ENCODE measurements at places on chromosomes 3 and 15. TPM values are rescaled to one million over a fixed set of nuclear protein-coding genes. Genes with fewer than 3 reads are reported as not detected.

DNA sequence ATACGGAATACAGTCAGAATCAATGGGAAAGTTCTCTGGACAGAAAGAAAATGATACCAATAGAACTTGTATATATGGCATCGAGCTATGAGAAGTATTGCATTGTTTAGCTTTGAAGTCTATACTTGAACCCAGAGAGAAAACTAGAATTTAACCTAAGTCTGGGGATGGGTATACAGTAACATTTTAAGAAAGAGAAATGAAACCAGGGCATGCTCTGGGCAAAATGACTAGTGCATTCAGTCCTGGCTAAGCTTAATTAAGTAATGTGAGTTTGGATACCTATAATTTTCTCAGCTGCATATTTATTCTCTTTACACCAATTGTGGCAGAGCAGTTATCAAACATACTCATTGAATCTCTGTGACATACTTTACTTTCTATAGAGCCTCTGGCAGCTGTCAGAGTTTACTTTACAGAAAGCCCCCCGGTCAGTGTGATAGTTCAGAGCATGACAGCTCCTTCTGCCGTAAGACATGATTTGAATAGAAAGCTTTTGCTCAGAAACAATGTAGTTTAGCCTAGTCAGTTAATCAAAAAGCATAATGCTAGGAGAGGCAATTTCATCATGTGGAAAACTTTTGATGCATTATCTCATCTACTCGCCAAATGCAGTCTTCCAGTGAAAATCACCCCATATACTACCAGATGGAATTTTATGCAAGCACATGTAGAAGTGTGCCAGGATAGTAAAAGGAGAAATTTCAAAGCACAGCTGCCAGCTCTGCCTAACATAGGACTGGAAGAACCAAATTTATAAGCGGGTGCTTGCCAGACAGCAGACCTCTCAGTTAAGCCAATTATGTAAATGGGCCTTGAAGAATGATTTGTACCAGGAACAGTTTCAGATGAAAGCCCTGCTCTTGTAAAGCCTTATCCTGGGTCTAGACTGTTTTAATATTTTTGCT lies 40.7 kb downstream of the OXSM start:
- no peak for DNase-seq

DNA sequence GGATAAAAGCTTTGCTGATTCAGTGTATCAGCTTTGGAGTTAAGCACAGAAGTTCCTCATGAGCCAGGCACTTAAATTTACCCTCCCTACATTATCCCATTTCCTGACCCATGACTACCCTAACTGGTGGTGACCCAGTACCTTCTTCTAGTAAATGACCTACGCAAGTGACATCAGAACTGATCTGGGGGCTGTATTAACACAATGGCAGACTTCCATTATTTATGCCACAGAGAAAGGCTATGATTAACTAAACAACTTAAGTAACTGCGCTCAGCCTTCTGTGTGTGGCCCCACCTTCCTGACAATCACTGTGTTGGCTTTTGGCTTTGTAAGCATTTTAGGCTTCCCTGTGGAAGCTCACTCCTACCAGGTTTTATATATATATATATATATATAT lies 1.9 kb downstream of the MB21D2 start:
- no peak for DNase-seq

- DNase-seq: no peak
These were observed 34.0 kb downstream of the LYZL4 start for GRCh38 chr3:42376344-42376798.

DNA sequence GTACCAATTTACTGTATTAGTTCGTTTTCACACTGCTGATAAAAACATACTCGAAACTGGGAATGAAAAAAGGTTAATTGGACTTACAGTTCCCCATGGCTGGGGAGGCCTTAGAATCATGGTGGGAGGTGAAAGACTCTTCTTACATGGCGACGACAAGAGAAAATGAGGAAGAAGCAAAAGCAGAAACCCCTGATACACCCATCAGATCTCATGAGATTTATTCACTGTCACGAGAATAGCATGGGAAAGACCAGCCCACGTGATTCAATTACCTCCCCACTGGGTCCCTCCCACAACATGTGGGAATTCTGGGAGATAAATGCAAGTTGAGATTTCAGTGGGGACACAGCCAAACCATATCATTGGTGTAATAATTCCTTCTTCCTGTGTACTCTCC lies 69.6 kb downstream of the C3orf20 start:
- no peak for DNase-seq

- no peak for DNase-seq
These were observed 84.8 kb downstream of the DCLK3 start for GRCh38 chr3:36679384-36680200.

DNA sequence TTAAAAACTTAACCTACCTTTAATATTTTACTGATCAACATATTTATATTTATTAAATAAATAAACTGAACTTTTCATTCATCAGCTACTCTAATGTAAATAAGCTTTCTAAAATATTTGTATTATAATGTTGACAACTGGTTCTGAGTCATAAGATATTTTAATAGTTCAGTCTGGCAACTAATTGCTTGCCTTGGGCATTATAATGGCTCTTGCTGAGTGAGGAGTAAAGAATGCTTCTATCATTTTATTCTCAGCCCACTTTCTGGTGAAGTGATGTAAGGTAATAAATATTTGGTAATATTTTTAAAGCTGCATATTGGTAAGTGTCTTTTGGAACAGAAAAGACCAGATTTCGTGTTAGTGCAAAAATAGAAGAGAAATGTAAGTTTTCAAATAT lies 81.5 kb downstream of the DIPK2A start:
- DNase-seq: no peak

Gene NR2E3
- not detected for total RNA-seq

GRCh38 chr3:189630767-189631372 lies 319 bp upstream of the TP63 start:
- no peak for DNase-seq

Gene P2RY14
- total RNA-seq: 1.2 TPM

GRCh38 chr3:72440491-72440890 lies 407.8 kb downstream of the SHQ1 start:
- no peak for DNase-seq

GRCh38 chr3:188294823-188295487 lies 141.0 kb downstream of the LPP start:
- no peak for DNase-seq

Gene CCDC54
- not detected for total RNA-seq

- no peak for DNase-seq
These were observed 123.4 kb upstream of the MB21D2 start for GRCh38 chr3:193040836-193041672.

GRCh38 chr3:120077731-120078130 lies 16.5 kb downstream of the GSK3B start:
- no peak for DNase-seq

- DNase-seq: no peak
These were observed 725.4 kb upstream of the DPPA4 start for GRCh38 chr3:110062716-110063115.

Gene THBS1
- 396 TPM for total RNA-seq

Gene GOLGA6A
- total RNA-seq: 0.64 TPM

DNA sequence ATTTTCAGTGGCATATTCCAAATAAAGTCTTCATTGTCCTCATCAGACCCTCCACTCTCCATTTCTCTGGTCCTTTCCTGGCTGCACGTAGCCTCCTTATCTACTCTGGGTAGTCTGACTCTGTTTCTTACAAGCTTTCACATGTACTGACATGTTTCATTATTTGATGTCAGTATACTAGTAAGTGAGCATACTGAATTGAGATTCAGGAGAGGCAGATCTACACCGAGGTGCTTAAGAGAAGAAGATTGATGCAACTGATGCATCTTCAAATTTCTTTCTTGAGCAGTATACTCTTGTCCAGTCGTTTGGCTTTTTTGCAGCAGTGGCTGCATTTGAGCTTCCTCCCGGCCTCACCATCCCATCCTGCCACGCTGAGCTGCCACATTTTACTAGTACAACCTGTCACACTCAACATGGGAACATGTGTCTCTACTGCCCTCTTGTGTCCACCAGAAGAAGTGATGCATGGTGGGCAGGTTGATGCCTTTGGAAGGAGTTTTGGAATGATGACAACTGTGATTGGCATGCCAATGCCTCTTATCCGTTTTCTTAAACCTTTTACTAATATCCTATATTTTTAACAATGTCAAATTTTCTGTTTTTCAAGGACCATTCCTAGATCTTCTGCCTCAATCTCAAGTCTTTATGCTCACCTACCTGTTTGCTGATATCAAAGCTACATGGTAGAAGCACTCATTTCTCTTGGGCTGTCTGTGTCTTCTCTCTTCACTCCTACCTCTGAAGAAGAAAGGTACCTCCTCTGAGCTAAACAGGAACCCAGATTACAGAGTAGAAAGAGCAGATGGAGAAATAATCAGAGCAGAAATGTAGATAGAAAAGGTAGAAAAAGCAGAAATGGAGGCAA lies 38.7 kb downstream of the GUCA1C start:
- no peak for DNase-seq

GRCh38 chr3:94004301-94004910 lies 24.0 kb downstream of the STX19 start:
- DNase-seq: no peak

GRCh38 chr15:83153288-83153687 lies 45.8 kb downstream of the TM6SF1 start:
- no peak for DNase-seq

DNA sequence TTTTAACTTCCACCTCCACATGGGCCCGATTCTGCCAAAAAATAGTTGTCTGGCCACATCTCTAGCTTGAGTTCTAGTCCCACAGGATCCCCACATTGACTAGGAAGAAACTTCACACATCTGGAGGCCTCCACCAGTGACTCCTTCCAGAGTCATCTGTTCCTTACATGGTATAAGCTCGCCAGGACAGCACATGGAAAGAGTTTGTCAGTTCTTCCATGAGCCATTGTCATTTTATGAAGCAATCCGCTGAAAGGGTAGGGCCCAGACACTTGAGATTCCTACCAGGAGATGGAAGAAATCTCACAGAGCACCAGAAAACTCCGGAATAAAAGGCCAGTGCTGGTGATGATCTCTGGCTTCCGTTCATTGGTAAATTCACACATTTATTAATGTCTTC lies 350.5 kb upstream of the ICE2 start:
- DNase-seq: no peak

Gene AMT
- total RNA-seq: 3.8 TPM

Gene PROS1
- 26.0 TPM for total RNA-seq

Measured in suprapubic skin (tissue), 4 donors.